A172 (cell line): ENCODE measurements at places on chromosomes 2 and 18. TPM values are rescaled to one million over a fixed set of nuclear protein-coding genes. Genes with fewer than 3 reads are reported as not detected.
A peak's percentile ranks its signal among the peaks of the same experiment; 100 is the strongest.

- peak; percentile 49 for DNase-seq
These were observed 306.5 kb upstream of the TNP1 start for GRCh38 chr2:217166241-217166850.

DNA sequence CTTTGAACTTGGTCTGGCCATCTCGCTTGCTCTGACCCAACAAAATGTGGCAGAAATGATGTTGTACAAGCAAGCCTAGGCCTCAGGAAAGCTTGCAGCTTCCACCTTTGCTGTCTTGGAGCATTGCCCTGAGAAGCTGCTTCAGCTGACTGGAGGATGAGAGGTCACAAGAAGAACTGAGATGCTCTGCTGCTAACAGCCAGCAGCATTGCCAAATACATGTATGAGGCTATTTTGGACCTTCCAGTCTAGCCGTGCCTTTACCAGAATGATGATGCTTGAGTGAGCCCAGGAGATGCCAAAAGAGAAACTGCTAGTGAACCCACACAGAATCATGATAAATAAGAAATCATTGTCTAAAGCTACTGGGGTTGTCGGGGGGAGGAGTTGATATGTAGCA, 13.2 kb upstream of the ITGAV start:
- no peak for DNase-seq

GRCh38 chr2:157840568-157841156, 35.5 kb downstream of the ACVR1 start:
- DNase-seq: no peak

DNA sequence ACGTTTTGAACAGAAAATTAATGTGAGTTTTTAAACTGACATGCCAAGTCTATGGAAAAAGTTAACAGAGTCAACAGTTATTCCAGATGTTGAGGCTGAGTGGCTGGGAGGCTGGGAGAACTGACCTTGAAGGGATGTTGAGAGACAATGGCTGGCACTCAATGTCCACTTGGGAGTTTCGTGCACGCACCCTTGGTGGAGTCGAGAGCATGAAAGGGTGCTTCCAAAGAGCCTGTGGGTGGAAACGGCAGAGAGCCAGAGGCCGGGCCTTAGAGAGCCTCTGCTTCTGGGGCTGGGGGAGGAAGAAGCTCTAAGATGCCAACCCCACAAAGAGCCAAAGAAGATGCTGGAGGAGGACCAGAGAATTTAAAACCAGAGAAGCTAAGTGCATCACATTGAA, 63.4 kb upstream of the L3MBTL4 start:
- no peak for DNase-seq

DNA sequence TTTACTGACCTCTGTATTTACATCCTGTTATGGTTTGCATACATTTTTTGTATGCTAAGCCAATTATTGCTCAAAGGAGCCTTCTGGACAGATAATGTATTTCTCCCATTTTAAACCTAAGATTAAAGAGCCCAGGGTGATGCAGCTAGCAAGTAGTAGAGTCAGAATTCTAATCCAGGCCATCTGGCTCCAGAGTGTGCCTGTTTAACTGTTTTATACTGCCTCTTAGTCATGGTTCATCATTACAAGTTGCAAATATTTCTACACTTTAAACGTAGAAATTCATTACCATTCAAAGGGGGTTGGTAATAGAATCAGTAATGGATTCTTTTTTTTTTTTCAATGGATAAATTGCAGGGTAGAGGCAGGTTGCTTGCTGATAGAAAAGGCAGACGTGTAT, 52.4 kb downstream of the EPC2 start:
- no peak for DNase-seq

Gene AMER3
- not detected in 2 replicates for total RNA-seq

DNA sequence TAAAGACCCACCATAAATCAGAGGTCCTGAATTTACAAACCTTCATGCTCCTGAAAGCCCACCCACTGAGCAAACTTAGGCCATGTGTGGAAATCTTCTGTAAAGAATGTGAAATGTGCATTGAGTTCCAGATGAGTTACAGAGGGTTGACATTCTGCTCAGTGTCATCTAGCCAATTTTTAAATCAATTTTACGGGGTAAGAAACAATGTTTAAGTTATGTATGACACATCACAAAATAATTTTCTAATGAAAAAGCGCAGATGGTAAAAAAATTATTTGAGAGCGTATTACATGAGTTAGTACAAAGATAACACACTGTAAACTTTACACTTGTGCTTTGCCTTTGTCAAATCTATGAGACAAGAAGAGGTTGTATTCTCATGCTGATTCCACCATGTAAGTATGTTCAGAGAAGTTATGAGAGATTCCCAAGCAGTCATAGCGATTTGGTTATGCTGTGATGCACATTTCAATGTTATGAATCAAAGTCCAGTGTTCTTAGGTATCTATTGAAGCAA, 446.3 kb downstream of the ADCYAP1 start:
- no peak for DNase-seq

DNA sequence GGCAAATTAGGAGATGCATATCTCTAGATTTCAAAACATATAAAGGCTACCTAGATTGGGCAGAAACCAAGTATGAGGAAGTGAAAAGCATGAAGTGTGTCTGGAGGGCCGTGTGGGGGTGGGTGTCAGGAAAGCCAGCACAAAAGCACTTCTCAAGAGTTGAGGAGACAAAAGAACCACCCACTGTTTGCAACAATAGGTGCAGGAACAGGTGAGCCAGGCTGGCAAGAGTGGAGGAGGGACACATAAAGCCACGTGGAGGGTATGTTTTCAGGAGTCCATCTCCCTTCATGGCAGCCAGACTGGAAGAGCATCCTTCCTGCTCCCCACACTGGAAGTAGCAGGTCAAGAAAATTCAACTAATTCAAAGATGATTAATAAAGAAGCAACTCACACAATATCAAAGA, 96.4 kb downstream of the CERS6 start:
- no peak for DNase-seq
